ENCODE measurements at places on chromosomes 12 and 14.
A peak's percentile ranks its signal among the peaks of the same experiment; 100 is the strongest.

GRCh38 chr14:51283402-51284085, 43.5 kb downstream of the TMX1 start:
- no peak for DNase-seq

GRCh38 chr12:55060470-55060869, 40.7 kb downstream of the NEUROD4 start:
- peak; percentile 36 for DNase-seq

DNA sequence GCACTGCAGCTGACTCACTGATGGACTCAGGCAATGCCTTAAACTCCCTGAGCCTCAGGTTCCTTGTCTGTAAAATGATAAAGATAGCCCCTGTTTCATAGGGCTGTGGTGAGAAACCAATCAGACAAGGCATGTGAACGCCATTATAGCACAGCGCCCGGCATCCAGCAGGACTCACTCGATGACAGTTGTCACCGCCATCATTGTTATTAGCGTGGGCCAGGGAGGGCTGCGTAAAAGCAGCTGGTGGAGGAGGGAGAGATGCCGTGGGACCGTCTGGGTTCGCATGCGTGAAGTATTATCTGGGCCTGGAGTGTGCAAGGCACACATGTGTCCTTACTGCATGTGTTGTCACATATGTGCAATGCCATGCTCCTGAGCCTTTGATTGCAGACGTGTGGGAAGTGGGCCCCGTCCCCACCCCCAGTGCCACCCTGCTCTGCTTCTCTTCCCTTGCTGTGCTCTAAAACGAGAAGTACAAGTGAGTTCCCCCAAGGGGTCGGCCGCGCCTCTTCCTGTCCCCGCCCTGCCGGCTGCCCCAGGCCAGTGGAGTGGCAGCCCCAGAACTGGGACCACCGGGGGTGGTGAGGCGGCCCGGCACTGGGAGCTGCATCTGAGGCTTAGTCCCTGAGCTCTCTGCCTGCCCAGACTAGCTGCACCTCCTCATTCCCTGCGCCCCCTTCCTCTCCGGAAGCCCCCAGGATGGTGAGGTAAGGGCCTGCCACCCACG, at the start of gene PTPN6:
Gene PTPN6 (plus strand): TSS at position 546 of the 730 bp plus-strand sequence. CDS start 157 bp downstream, at position 703.
- peak; percentile 45 for DNase-seq

DNA sequence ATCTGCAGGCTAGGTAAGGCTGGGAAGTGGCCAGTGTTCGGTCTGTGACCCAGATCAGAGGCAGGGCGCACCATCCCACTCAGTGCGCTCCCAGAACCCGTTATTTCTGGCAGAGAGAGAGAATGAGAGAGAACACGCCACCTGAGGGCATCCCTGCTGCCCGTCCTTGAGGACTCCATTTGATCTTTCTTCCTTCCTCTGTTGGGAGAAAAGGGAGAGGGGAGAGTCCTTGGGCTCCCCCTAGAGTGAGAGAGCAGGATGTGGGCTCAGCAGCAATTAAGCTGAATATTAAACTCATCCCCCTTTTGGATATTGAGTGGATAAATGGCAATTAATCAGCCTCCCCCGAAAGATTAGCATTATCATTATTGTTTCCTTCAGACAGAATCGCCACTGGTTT, 70.6 kb downstream of the IFT43 start:
- no peak for DNase-seq

DNA sequence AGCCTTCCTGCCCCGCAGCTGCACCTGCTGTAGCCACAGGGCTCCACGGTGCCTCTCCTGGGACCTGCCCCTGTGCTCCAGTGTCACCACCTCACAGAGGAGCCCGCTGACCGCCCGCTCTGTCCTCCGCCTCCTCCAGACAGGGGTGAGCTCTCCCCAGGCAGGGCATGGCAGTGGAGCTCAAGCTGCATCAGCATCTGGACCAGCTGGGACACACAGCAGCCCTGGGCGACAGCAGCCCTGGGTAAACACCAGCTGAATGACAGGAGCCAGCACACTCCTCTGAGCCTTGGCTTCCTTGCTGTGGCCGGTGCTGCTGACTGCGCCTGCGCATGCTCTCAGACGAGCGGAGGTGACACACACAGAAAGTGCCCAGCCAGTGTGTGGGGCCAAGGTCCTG, 22.0 kb downstream of the CHGA start:
- DNase-seq, result no peak

- no peak for DNase-seq
Observed at GRCh38 chr12:62516927-62517326, 50.3 kb downstream of the MON2 start.

GRCh38 chr12:79371226-79371625, 319.5 kb downstream of the PAWR start:
- DNase-seq, result no peak

GRCh38 chr14:31935391-31935790, 141.7 kb upstream of the ARHGAP5 start:
- DNase-seq, result no peak

DNA sequence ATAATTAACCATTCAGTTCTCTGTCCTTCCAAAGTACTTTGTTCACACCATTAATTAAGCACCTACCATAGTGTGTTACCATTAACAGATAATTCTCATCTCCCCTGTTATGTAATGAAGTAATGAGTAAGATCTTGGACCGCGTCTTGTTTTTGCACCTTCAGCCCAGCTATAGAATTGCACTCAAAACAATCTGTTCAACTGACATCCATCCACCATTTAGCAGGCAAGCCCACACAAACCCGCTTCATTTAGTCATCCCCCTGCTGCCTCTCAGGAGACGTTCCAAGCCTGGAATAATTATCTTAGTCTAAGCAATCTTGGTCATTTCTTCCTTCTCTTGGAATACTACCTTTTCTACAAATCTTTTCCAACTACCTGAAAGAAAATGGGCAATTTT, 74.4 kb downstream of the DUSP16 start:
- no peak for DNase-seq

- no peak for DNase-seq
Observed at GRCh38 chr14:70237710-70238109, 49.0 kb upstream of the SLC8A3 start.

DNA sequence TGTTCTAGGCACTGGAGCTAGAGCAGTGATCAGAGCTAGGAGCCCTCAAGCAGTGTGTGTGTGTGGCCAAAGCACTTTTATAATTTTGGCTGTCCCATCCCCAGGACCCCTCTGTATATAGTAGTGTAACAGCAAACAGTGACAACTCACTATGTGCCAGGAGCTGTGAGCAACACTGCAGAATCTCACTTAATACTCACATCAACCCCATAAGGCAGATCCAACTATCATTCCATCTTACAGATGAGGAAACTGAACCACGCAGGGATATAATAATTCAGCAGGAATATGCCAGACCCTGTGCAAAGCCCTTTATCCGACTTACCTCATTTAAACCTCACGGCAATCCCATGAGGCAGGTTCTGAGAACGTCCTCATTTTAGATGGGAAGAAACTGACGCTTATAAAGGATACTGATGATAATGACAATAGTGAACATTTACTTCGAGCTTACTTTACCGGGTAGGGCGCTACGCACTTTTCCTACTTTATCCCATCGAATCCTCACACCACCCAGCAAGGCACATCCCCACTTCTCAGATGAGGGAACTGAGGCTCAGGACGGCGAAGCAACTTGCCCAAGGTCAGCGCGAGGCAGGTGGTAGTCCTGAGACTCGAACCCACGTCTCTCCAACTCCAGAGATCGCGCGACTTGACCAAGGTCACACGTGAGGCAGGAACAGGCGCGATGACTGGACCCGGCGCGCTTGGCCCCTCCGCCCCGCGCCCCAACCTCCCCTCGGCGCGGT, 687 bp downstream of the RAB35 start:
- peak; percentile 37 for DNase-seq

- no peak for DNase-seq
Observed at GRCh38 chr12:81080431-81080983, 2.6 kb downstream of the ACSS3 start.

DNA sequence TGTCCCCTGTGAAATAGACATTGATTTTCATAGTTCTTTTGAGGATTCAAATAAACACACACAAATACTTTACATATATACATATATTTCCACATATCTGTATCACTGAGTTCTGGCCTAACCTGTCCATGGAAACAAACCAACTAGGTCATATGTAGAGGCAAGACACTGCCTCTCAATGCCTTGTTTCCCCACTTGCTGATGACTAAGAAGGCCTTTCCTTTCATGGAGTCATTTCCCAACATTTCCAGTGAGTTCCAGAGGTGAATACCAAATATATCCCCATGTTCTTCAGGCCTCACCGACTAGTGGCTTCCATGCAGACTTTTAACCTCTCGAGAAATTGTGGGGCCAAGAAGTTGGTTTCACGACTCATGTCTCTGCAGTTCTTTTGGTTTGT, 120.8 kb downstream of the DNAI7 start:
- no peak for DNase-seq

DNA sequence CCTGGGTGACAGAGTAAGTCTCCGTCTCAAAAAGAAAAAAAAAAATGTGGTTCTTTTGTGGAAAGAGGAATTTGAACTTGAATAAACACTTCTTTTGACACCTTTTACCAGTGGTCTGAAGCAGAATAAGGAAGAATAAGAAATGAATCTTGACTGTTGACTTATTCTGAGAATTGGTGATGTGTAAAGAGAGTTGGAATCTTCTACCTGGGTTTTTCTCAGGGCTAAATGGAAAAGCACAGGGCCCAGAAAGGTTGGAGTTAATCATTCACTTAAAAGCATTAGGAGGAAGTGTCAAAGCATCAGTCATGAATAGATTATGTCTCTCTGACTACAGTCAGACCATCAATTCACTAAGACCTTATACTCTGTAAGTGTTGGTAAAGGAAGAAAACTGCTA, 13.9 kb downstream of the PNMA1 start:
- DNase-seq, result no peak

DNA sequence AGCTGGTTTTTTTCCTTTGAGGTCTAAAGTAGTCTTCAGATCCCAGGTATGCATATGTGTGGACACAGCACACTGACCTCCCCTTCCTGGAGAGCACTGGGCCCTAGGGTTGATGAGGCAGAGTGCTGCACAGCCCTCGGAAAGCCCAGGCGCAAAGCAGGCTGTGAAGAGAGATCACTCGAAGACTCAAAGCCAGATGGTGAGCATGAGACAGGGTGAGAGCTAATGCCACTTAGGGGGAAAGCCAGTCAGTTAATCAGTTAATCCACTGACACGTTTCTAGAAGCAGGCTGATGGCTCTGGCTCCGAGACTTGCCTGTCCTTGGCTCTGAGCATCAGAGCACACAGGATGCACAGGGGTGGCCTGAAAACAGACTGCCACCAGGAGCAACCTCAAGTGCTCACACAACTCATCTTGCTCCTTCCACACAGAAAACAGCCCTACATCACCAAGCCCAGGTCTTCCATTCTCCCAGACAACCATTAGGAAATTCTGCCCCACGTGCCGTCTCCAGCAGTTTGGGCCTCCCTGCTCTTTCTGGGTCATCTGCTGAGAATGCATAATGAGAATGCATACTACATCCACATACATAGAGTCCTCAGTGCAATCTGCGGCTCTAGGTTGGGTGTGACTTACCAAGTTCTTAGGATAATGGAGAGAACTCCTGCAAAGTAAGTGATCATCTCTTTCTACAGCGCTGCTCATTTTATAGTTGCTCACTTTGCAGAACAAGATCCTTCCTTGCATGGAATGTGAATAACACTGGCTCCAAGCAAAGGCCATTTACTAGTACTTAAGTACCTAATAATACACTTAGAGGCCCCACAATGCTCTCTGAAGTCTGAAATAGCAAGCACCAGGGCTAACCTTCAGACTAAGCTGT, 12.0 kb downstream of the AQP6 start:
- DNase-seq, result no peak

GRCh38 chr14:90695997-90696660, 120.1 kb downstream of the TTC7B start:
- DNase-seq, result no peak

- DNase-seq, result no peak
Observed at GRCh38 chr12:271161-271560, 8.5 kb upstream of the SLC6A13 start.

DNA sequence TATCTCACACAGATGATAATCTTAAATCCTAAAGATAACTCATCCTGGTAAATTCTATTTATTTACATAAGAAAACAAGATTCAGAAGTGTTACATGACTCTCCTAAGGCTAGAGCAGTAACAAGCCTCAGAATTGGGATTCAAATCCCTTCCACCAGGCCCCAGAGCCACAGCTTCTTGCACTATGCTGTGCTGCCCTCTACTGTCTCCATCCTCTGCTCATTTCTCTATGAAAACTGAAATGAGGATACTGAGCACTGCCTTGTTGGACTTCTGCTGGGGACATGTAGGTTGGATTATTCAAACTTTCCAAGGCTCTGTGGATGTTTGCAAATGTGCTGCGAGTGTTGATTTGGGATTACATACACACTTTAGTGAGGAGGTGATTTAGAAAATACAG, 23.5 kb upstream of the C12orf50 start:
- no peak for DNase-seq

DNA sequence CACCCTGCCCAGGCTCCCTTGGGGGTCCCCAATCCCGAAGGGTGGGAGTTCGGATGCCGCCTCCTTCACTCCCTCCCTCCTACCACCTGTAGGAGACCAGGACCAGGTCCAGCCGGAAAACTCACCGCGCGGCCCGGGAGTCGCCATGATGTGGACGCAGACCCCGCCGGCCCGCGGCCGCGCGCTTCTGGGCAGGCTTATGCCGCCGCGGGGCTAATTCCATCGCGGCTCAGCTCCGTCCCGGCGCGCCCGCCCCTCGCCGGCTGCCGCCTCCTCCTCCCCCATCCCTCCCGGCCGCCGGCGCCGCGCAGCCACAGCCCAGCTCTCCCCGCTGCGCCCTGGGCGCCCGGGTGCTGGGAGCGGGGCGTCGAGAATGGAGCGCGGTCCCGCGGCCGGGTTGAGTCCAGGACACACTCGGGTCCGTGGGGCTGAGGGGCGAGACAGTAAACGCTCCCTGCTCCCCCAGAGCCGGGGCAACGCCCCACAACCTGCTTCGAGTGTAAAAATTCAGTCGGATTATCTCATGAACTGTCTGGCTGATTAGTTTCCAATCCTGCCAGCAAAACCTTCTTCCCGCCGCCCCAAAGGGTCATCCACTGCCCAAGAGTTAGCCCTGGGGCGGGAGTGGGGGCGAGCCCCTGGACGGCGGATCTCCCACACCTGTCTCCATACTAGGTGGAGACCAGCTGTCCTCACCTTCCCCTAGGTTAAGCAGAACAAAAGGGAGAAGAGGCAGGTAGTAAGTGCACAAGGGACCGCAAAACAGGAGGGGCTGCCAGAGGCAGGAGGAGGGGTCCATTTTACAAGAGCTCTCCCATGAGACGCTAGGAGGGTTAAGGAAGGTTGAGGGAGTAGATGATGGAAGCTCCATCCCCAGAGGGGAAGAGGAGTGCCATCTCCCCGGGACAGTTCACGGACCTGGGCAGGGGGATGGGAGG, at the start of gene ANO2:
Gene ANO2 (minus strand): TSS at position 189 of the 938 bp plus-strand sequence. CDS start 42 bp downstream, at position 147.
- DNase-seq, result no peak

DNA sequence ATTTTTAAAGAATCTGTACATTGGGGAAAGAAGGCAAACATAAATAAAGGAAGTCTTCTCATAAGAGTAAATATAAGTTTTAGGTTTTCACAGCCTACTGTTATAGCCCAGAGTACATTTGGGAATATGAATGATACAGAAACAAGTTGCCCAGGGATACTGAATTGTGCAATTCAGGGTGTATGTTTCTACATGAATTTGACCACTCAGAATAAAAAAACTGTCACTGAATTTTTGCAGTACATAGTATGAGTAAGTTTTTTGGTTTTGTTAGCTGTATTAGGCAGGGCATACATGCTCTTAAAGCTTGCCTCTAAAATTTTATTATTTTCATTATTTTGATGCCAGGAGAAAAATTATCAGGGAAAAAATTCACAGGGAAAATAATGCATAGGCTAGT, 6.6 kb upstream of the PCNX4 start:
- no peak for DNase-seq
